ENCODE measurements at places on chromosomes 5 and 9.

- no peak for DNase-seq
These were observed 41.0 kb downstream of the TRPM6 start for GRCh38 chr9:74846766-74847165.

DNA sequence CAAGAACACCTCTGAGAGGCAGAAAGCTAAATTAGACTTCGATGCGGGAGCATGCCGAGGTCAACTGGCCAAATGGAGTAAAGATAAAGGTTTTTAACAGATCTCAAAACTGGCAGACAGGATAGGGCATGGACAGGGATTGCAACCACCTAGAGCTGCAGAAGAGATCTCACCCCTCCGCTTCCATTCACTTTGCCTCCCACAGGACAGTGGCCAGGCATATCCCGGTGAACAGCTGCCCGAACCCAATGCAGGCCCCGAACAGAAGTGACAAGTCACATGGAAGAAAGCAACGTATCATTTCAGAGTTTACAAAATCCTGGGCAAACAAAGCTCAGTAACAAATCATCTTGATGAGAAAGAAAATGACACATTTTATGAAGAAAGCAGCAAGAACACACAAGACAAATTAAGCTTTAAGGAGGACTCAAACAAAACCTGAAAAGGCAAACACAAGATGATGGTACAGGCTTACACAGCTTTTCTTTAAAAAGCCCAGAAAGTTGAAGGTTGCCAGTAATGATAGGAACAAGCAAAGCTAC lies 18.4 kb downstream of the RNF130 start:
- no peak for DNase-seq

- DNase-seq, result no peak
These were observed 11.7 kb upstream of the CERCAM start for GRCh38 chr9:128408963-128409431.

DNA sequence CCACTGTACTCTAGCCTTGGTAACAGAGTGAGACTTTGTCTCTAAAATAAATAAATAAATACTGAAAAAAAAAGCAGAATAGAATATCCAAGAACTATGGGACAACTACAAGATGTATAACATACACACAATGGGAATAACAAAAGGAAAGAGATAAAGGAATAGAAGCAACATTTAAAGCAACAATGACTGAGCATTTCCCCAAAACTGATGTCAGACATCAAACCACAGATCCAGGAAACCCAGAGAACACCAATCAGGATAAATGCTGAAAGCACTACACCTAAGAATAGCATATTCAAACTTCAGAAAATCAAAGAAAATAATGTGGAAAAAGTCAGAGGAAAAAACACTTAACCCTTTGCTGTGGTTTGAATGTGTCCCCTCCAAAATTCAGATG lies 436.4 kb downstream of the ACTL7B start:
- DNase-seq, result no peak

GRCh38 chr5:151799407-151799806 lies 27.7 kb downstream of the G3BP1 start:
- DNase-seq, result no peak

DNA sequence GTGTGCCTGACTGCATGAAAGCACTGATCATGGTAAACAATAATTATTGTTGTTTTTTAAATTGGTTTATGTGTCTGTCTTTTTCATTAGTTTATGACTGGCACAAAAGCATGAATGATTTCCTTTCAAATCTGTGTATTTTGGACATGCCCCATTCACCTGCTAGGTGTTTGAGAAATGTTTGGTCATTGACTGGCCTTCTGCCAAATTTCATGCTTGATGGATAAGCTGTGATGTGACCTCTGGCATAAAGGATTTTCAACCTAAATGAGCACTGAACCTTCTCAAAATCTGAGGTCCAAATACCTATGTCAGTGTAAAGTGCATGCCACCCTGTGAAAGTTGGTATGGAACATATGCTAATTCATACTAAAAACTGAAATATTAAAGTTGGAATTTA lies 204.5 kb downstream of the BRINP1 start:
- no peak for DNase-seq

- DNase-seq, result no peak
These were observed 111.5 kb upstream of the TNC start for GRCh38 chr9:115229496-115229895.

DNA sequence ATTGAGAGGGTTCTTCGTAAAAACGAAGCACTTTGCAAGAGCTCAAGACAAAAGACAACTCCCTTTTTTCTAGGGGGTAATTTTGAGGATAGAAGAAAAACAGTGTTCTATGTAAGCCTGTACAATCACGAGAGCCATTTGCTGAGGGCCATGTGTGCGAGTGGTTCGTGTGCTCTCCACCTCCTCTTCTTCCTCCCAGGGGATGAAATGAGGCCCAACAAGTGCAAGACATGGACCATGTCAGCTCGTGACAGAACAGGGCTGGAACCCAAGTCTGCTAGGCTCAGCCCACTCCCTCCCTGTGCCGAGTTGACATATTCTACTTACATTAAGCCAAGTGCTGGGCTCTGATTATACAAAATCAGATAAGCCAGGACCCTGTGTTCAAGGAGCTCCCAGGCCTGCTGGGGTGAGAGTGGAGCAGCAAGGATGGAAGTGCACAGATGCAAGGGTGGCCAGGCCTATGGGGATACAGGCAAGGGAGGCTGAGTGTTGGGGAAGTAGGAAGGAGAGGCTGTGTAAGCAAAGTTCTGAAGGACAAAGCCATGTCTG lies 97.9 kb upstream of the MSX2 start:
- DNase-seq, result no peak

GRCh38 chr9:16960084-16960483 lies 89.6 kb upstream of the BNC2 start:
- DNase-seq, result no peak

GRCh38 chr5:31758803-31759425 lies 120.0 kb downstream of the PDZD2 start:
- no peak for DNase-seq

- no peak for DNase-seq
These were observed 1220.0 kb downstream of the PTPRD start for GRCh38 chr9:9392755-9393154.

DNA sequence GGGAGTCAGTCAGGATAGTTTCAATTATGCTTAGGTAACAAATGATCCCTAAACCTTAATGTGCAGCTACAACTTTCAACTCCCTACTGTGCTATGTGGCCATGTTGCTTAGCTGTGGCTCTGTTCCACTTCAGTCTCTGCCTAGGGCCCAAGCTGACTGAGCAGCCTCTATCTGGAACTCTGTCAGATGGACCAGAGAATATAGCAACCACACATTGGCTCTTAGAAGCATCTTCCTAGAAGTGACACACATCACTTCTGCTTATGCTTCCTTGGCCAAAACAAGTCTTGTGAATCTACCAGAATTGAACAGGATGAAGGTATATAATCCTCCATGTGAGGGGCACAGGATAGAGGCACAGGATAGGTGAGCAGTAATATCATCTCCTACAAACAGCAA lies 36.7 kb upstream of the TNC start:
- DNase-seq, result no peak

GRCh38 chr5:106290841-106291240 lies 1379.9 kb downstream of the EFNA5 start:
- DNase-seq, result no peak

All from CD4-positive, alpha-beta memory T cell (primary cell).